Psoas muscle (tissue), 8 donors: ENCODE measurements at places on chromosomes 3 and 15. TPM values are rescaled to one million over a fixed set of nuclear protein-coding genes. Genes with fewer than 3 reads are reported as not detected.

The CORO2B gene
- total RNA-seq, result 2.0 TPM

DNA sequence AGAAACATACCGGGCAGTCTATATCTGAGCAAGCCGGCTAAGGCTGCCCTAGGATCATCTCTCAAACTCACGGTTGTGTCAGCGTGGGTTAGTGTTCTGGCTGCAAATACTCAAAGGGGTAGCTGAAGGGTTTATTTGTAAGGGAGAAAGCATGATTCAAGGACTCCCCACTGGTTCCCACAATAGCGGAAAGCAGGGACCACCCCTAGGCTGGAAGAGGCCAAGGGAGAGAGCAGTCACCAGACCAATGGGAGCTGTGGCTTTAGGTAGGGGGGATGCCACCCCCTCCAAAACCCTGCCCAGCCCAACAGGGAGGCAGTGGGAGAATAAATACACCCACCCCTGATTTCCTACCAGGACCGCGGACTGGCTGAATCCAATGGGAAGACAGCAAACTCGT, 7.3 kb upstream of the LMCD1 start:
- H3K36me3 ChIP-seq, result no peaks in the 10 kb centered on the region
- H3K4me3 ChIP-seq, result no peak overlapping the region
- peaks cover 35% of the 10 kb centered on the region for H3K4me1 ChIP-seq
- no peaks in the 10 kb centered on the region for H3K27me3 ChIP-seq
- DNase-seq, result no peak

GRCh38 chr15:40545457-40545856, 19.4 kb downstream of the CCDC32 start:
- no peak overlapping the region for H3K4me3 ChIP-seq
- H3K27ac ChIP-seq, result no peak overlapping the region
- no peaks in the 10 kb centered on the region for H3K36me3 ChIP-seq
- no peaks in the 10 kb centered on the region for H3K27me3 ChIP-seq
- DNase-seq, result no peak

- peak overlapping the region; percentile 65 for H3K4me3 ChIP-seq
- no peaks in the 10 kb centered on the region for H3K4me1 ChIP-seq
- no peaks in the 10 kb centered on the region for H3K27me3 ChIP-seq
- H3K36me3 ChIP-seq, result peaks cover 9% of the 10 kb centered on the region
Measured at GRCh38 chr3:38022896-38023709, 6.3 kb downstream of the PLCD1 start.
